ENCODE measurements at places on chromosomes 1 and 21. TPM values are rescaled to one million over a fixed set of nuclear protein-coding genes. Genes with fewer than 3 reads are reported as not detected.
A peak's percentile ranks its signal among the peaks of the same experiment; 100 is the strongest.

PTPN7 gene
- total RNA-seq = 188 TPM

S100A5 gene
- 3.4 TPM for total RNA-seq

TNFAIP8L2 gene
- 18.4 TPM for total RNA-seq

SPRR1A gene
- not detected for total RNA-seq

RORC gene
- total RNA-seq = 3.9 TPM

PLCH2 gene
- 5.1 TPM for total RNA-seq

ZNF678 gene
- total RNA-seq = 7.7 TPM

MSTO1 gene
- 56.8 TPM for total RNA-seq

IVL gene
- not detected for total RNA-seq

ADGRL4 gene
- total RNA-seq = not detected

LY9 gene
- total RNA-seq = 11.0 TPM

PLA2G2A gene
- not detected for total RNA-seq

- no peak for DNase-seq
Measured at GRCh38 chr1:185137896-185138545, 18.7 kb downstream of the TRMT1L start.

GRCh38 chr1:218771931-218772330, 401.7 kb upstream of the LYPLAL1 start:
- no peak for DNase-seq

DNA sequence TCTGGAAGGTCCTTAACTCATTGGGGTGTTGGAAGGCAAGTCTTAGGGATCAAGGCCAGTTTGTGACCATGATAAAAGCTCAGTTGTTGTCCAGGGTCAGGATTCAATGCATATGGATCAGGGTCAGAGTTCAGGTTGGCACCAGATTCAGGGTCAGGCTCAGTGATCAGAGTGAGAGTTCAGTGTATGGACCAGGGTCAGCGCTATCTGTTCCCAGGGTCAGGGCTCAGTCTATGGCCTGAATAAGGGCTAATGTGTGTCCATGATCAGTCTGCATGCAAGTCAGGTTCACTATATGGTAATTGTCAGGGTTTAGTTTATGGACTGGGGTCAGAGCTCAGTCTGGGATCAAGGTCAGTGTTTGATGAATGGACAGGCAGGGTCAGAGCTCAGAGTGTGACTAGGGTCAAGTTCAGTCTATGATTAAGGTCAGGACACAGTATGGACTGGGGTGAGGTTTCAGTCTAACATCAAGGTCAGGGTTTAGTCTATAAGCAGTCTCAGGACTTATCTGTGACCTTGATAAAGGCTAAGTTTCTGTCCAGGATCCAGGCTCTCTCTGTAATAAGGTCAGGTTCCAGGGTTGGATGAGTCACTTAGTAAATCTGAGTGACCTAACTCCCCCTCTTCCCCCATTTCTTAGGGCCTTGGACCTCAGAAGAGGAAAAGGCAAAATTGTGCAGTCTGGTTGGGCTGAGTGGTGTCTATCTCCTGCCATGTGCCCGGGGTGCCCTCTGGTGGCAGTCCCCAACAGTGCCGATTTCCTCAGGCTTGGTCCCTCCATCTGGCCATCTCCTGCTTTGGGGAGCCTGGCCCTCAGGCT, 23.8 kb downstream of the KNCN start:
- DNase-seq = peak; percentile 89

DNA sequence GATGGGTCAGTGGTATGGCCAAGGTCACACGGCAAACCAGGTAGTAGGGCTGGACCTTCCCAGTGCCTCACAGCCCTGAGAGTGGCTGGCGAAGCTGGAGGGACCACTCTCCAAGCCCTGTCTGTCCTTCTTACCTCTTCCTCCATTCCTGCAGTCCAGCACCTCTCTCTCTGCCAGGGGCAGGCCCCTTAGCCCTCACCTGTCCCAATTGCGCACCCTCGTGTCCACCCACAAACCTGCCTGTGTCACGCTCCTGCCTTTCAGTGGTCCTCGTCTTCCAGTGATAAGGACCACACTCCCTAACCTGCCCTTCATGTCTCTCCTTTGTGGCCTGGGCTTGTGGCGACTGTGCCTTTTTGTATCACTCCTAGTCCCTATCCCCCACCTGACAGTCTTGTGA, 3.4 kb downstream of the PODN start:
- DNase-seq = no peak

DNA sequence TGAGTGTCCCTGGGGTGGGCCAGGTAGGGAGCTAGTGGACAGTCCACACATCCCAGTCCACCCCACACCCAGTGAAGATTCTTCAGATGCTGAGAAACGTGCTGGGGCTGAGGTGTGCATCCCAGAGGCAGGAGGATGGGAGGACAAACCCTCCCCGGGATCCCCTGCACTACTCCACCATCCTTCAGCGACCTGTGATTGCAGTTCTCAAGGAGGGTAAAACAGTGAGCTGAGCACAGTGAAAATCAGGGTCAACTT, 51.0 kb downstream of the ELK4 start:
- no peak for DNase-seq

DNA sequence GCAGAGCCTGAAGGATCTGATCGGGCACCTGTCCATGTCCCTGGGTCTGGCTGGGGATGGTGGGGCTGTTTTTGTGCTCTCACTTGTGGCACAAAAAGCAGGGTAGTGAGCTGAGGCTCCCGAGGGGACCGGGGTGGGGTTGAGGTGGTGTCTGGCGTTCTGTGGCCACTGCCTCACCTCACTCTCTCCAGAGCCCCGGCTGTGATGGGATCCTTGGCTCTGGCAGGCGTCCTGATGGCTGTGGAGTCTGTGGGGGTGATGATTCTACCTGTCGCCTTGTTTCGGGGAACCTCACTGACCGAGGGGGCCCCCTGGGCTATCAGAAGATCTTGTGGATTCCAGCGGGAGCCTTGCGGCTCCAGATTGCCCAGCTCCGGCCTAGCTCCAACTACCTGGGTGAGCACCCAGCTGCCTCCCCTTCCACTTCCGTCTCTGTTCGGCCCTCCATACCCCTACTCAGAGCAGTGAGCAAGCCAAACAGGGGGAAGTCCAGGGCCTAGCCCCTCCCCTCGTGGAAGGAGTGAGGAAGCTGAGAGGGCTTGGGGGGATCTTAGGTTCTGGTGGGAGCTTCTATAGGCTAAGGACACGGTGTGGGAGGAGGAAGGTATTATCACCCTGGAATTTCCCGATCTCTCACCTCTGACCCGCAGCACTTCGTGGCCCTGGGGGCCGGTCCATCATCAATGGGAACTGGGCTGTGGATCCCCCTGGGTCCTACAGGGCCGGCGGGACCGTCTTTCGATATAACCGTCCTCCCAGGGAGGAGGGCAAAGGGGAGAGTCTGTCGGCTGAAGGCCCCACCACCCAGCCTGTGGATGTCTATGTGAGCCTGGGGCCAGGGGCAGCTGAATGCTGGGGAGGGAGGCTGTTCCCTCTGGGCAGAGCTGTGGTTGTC, 7.0 kb downstream of the ADAMTSL4 start:
- DNase-seq = no peak

- DNase-seq = no peak
Measured at GRCh38 chr21:33189237-33189636, 40.5 kb upstream of the IFNAR2 start.

- no peak for DNase-seq
Measured at GRCh38 chr1:60470246-60470645, 396.7 kb upstream of the C1orf87 start.

DNA sequence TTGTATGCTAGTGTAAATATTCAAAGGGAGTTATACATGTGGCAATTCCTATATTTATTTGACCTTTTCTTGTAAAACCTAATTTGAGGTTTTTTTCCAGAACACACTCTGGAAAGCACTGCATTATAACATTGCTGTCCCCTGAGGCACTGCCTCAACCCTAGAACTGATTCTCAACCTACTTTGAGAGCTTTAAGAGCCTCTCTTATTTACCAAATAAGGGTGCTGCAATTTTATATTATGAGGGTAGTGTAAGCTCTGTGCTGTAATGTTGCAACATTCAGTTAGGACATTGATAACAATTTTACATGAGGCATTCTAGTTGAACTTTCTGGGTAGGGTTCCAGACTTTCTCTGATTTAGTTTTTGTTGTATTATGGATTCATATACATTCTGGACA, 302.2 kb upstream of the DEPDC1 start:
- no peak for DNase-seq

GRCh38 chr1:55517036-55517435, 301.9 kb upstream of the USP24 start:
- DNase-seq = no peak

- no peak for DNase-seq
Measured at GRCh38 chr1:27363766-27364695, 2.7 kb downstream of the MAP3K6 start.

DNA sequence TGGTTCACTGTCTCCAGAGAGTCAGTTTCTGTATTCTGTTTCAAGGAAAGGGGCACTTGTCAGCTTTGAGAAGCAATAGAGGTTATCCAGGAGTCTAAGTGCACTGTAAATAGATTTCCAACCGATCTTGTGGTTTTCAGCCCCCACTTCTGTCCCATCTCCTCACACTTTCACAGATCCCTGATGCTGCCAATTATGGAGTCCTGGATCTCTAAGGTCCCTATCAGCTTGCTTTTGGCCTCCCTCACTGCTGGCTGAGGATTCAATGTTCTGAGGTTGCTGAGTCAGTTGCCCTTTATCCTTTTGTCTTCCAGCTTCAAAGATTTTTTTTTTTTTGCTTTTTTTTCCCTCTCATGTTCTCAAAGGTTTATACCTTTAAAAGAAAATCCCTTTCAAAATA, 98.4 kb downstream of the DIRAS3 start:
- DNase-seq = no peak

Measured in activated CD4-positive, alpha-beta T cell treated with anti-CD3 and anti-CD28 coated beads for 36 hours (primary cell).